Calu3 (cell line): ENCODE measurements at places on chromosomes 1 and 21.

- DNase-seq, result no peak
These were observed 7.2 kb downstream of the TMEM201 start for GRCh38 chr1:9595968-9596340.

GRCh38 chr1:230867101-230867902 lies 1.0 kb downstream of the C1orf198 start:
- DNase-seq, result no peak

- no peak for DNase-seq
These were observed 181.4 kb downstream of the ZP4 start for GRCh38 chr1:237709355-237709754.

DNA sequence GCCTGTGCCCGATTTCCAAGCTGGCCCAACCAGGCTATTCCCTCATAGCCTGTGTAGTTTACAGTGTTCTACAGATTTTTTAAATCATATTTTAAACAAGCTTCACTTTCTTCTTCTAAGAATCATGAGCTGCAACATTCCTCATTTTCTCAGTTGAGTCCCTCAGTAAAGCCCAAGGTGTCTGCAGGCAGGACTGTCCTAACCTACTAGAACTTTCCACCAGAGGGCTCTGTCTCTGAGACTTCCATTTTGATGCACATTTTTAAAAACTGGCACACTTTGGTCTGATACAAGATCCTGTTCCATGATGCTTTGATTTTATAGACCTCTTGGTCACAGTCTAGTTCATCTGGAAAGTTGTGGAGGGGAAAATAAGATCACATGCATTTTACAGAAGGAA lies 21.6 kb upstream of the SLAMF6 start:
- no peak for DNase-seq

DNA sequence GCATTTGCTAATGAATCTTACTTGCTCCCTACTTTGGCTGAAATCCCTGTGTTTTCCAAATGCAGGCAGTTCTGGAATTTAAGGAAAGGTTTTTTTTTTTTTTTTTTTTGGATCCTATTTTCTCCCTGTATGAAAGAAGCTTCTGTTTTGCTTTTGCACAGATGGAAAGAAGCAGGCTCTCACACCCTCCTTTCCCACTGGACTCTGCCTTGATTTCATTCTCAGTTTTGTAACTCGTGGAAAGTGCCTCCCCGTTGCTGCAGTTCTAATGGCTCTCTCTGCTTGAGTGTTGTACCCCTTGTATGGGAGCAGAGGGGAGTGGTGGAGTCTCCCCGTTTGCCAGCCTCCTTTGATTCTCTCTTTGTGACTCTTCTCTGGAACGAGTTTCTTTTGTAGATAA lies 291.9 kb downstream of the CAMTA1 start:
- DNase-seq, result no peak

DNA sequence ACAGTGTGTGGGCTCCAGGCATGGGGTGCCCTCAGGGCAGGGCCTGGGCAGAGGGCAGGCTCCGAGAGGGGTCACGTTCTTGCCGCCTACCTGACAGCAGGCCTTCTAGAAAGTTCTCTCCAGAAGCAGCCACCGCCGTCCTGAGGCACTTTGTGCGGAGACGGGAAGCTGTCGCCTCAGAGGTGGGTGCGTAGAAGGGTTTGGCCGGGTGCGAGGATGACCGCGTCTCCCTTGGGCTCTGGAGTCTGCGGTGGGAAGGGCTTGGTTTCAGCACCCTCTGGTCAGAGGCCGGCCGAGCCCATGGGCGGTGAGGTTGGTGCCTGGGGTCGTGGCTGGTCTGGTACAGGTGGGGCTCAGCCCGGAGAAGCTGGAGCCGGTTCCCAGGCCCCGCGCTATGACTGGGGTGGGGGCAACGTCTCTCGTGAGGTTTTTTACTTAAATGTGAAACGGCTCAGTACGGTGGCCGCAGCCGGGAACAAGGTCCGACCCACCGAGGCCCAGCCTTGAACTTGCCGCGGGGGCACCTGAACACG lies 10.1 kb upstream of the TTLL10 start:
- no peak for DNase-seq

DNA sequence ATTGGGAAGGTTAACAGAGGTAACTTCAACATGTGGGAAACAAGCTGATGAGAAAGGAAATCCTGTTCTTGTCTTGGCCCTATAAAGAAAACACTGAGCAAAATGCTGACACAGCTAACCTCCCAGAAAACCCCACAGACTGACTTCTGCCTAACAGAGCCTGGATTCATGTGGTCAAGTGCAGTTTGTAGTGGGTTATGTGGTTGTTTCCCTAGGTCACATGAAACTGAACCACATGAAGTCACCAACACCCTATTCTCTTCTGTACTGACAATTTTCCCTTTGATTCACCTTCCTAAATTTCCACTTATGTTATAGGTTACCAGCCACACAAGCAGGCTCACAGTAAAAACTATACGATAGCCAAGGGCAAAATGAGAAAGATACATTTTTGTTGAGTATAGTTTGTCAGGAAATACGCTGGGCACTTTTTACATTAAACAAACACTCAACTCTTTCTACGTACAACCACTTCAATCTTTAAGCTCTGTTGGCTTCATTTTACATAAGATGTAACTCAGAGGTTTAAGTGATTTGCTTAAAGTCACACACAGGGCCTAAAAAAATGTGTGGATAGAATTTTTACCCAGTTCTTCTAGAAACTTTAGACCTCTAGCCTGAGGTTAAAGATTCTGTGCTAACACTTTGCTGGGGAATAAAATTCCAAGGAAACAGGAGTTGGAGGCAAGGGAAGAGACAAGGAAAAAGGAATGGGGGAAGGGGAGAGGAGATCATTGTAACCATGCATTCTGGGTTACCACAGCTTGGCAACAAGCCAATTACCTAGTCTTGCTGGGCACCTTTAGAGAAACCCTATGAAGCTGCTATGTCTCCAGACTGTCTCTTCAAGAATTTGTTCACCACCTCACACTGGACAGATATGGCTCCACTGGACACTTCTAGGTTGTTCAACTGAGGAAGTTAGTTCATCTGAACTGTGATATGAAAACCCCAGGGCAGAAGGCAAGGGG lies 601.6 kb upstream of the USP24 start:
- no peak for DNase-seq

GRCh38 chr1:227092069-227092468 lies 152.0 kb downstream of the COQ8A start:
- DNase-seq, result no peak

- peak; percentile 17 for DNase-seq
These were observed 673 bp upstream of the DHCR24 start for GRCh38 chr1:54887665-54888071.

GRCh38 chr1:2975466-2976179 lies 45.6 kb upstream of the ACTRT2 start:
- DNase-seq, result no peak

DNA sequence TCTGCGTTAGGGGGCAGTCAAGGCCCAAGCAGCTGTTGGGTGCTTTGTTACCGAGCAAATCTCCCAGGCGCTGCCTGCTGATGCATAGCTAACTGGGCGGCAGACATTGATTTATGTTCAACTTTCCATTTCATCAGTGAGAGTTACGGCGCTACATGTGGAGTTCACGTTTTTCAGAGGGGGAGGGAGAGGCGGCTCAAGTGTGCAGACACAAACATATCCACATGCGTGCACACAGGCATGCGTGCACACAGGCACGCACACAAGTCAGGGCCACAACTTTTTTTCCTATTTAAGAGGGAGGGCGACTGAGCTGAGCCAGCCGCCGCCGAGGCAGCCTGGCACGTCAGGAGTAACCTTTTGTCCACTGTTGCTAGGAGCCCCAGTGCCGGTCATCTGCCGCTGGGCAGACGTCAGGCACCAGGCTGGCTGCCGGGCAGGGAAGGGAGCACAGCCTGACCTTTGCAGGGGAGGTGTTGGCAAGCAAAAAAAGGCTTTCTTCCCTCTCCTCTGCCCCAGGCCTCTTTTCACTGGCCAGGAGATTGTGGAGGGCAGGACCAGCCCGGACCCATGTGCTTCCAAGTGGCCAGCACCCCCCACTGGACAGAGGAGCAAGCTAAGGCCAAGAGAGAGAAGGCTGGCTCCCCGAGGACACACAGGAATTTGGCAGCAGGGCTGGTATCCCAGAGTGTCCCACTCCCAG lies 73.3 kb downstream of the MRPL37 start:
- DNase-seq, result peak; percentile 67

GRCh38 chr1:239274242-239274830 lies 112.0 kb upstream of the CHRM3 start:
- DNase-seq, result no peak

DNA sequence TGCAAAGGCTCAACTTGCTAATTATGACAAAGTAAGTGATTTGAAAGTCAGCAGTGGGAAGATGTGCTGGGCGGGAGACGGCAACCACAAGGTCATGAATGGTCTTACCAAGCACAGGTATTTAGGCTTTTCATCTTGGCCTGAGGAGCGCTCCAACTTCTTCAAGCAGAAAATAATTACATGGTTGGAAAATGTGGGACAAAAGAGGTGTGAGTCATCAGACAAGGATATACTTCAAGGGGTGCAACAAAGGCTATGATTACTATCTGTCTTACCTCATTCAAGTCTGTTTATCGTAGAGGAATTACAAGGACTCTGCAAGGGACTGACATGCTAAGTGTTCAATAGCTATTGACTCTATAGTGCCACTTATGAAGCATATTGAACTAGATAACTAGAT lies 2005.7 kb downstream of the MRPL39 start:
- DNase-seq, result no peak

DNA sequence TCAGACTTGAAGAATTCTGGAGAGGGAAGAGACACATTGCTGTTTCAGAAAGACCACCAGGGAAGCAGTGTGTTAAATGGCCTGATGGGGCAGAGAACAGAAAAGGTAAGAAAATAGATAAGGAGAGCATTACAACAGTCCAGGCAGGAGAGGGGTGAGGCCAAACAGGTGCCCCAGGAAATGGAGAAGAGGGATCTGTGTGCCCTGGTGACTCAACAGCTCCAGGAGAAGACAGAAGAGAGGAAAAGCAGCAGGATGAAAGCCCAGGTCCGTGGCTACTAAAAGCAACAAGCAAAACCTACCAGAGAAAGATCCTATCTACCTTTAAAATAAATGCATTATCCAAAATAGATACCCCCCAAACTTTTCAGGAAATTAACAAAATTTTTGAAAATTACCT lies 9.2 kb downstream of the TP53BP2 start:
- peak; percentile 43 for DNase-seq

GRCh38 chr1:183636334-183636682 lies 725 bp upstream of the ARPC5 start:
- DNase-seq, result no peak

DNA sequence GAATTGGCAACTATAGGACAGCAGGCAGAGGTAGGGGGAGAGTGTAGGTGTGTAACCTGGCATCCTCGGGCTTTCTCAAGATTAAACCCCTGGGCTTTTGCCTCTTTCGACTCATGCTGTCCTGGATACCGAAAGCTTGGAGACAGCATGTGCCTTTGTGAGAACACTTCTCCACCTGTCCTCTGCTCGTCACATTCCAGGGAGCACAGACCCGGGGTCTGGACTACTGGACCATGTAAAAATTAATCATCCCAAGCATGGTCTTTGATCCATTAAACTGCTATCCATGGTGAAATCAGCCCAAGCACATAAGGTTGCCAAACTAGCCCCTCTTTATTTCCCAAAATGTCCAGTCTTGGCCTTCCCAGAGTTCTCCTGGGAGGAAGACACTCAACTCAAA lies 9.0 kb upstream of the RNF186 start:
- DNase-seq, result no peak

DNA sequence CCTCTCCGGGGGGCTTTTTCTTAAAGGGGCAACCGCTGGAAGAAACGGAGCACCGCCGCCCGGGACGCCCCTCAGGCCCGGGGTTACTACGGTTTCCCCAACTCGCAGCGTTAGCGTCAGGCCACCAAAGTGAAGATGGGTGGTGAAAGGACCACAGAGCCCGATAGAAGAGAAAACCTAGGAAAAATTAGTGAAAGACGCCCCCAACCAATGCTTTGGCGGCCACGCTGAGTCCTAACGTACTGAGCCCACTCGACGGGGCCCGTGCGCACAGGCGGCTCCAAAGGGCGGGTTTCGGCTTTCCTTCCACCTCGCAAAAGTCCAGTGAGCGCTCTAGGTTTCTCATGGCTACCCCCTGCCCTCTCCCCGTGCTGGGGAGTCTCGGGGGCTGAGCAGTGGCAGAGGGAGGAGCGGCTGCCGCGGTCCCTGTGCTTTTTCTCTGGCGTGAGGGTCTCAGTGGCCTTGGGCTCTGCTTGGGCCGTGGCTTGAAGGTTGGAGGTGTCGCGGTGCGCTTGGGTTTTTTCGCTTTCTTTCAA lies 12.2 kb upstream of the SPEN start:
- DNase-seq, result no peak

DNA sequence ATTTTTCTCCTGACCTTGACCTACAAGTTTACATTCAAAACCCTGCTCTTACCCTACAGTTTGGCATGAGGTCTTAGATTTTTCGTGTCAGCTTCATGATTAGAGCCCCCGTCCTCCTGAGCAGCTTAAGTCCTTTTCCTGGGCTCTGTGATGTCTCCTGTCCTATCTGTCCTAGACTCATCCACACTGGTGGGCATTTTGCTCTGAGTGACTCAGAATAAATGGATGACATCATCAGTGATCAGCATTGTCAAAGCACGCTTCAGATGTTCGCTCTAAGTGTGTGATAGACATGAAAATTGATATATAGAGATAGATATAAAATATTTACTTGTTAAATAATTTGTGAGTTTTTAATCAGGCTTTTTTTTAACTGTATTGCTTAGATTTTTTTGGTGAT lies 21.8 kb downstream of the RGS13 start:
- DNase-seq, result no peak
